ENCODE measurements at places on chromosomes 11 and 22. TPM values are rescaled to one million over a fixed set of nuclear protein-coding genes. Genes with fewer than 3 reads are reported as not detected.

Gene CYP2D6
- not detected for total RNA-seq

Gene FAM111B
- total RNA-seq, result 0.31 TPM

Gene MRGPRX4
- not detected for total RNA-seq

Gene TNNI2
- not detected for total RNA-seq

Gene FAM181B
- total RNA-seq, result not detected

Gene LINC01488
- not detected for total RNA-seq

Gene F2
- total RNA-seq, result not detected

Gene HIRA
- total RNA-seq, result 18.1 TPM

Gene SF3A1
- 70.0 TPM for total RNA-seq

Gene TUB
- total RNA-seq, result 7.6 TPM

Gene ANKRD42
- total RNA-seq, result 12.7 TPM

Gene CCDC88B
- total RNA-seq, result 0.69 TPM

Gene TMEM121B
- total RNA-seq, result 0.25 TPM

Gene RBMXL2
- not detected for total RNA-seq

Gene OR51S1
- total RNA-seq, result not detected

Gene PTPRCAP
- total RNA-seq, result not detected

Gene LDHAL6A
- not detected for total RNA-seq

Gene IGSF9B
- 0.75 TPM for total RNA-seq

Gene DUSP8
- total RNA-seq, result 0.05 TPM

Gene SMTNL1
- total RNA-seq, result not detected

Gene GRIA4
- not detected for total RNA-seq

Gene TTC12
- 6.9 TPM for total RNA-seq

Gene BRMS1
- 43.7 TPM for total RNA-seq

Gene OR52B4
- total RNA-seq, result not detected

Gene SULT4A1
- total RNA-seq, result 0.10 TPM

Gene SCGB1D2
- total RNA-seq, result not detected

Gene KCNK7
- total RNA-seq, result not detected

Gene MN1
- total RNA-seq, result 15.6 TPM

Gene PAX6
- 0.05 TPM for total RNA-seq

Gene OR52N4
- not detected for total RNA-seq

Gene JRKL
- total RNA-seq, result 7.9 TPM

Gene KBTBD3
- 1.4 TPM for total RNA-seq

Gene PDGFB
- 4.2 TPM for total RNA-seq

Gene TRPT1
- total RNA-seq, result 16.2 TPM

Gene NCR3LG1
- total RNA-seq, result 3.5 TPM

Gene POU2AF3
- total RNA-seq, result not detected

Gene GLYATL1
- not detected for total RNA-seq

Gene IFTAP
- total RNA-seq, result 19.8 TPM

Gene NLRP14
- total RNA-seq, result not detected
